ENCODE measurements at places on chromosomes 12 and 14. TPM values are rescaled to one million over a fixed set of nuclear protein-coding genes. Genes with fewer than 3 reads are reported as not detected.

Gene GLT1D1
- 9.2 TPM for total RNA-seq

- no peak for DNase-seq
Observed at GRCh38 chr12:121942145-121942718, 23.8 kb downstream of the CFAP251 start.

Gene KICS2
- 12.5 TPM for total RNA-seq

Gene LTB4R2
- 7.8 TPM for total RNA-seq

GRCh38 chr14:28681681-28682080 is 84.9 kb upstream of the FOXG1 start:
- DNase-seq: no peak

- no peak for DNase-seq
Observed at GRCh38 chr12:24081092-24081529, 131.6 kb upstream of the SOX5 start.

DNA sequence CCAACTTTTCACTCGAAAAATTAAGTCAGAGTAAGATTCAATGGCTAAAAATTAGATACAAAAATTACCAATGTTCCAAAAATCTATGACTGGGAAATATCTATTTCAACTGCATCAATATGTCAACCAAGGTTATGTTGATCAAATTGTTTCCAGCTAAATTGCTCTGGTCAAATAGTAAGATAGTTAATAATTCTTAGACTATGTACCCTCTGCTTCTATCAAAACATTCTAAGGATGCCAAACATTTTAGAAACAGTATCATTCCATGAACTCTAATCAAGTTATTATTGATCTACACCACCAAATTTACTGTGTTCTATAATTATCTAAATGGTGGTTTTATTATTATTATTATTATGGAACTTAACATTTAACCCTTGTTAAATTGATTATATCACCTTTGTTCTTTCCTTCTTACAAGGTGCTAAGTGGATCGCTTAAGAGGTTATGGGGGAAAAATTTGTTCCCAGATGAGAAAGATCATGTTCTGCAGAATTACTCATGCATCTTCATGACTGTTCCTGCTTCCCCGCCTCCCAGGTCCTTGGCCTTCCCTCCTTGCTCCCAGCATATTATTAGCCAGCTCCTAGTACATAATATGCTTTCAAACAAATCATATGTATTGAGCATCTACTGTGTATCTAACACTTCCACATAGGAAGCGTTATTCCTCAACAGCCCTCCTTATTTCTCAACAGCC is 240.5 kb upstream of the KRR1 start:
- DNase-seq: no peak

DNA sequence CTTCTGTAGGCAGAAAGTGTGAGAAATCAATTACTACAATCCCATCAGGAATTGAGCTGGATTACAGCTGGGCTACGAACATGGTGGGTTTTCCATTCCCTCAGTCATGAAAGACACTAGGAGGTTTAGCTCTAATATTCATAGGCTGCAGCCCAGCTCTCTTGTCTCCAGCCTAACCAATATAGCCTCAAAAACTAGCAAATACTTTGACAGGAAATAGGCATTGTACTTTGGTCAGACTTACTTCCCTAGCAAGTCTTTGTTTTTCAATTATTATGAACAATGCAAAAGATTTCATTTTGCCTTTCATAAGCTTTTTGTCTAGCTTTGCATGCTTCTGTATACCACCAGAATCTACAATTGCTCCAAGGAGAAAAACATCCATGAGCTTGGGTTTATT is 296.2 kb downstream of the GPHN start:
- DNase-seq: no peak

Gene ZFP36L1
- total RNA-seq: 47.8 TPM

DNA sequence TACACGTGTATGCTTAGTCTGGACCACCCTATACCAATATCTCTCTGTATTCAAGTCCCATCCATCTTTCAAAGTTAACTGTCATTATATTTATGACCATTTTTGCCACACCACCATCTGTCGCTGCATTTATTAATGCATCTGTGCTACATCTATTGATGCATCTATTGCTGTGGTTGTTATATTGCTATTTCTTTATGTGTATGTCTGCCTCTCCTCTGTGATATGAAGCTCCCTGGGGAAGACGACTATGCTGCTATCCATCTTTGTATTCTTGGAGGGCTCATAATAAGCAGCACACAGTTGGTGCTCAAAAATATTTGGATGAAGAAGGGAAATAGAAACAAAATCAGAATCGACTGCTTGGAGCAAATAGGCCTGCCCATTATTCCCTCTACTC is 357.6 kb downstream of the RPS29 start:
- no peak for DNase-seq

DNA sequence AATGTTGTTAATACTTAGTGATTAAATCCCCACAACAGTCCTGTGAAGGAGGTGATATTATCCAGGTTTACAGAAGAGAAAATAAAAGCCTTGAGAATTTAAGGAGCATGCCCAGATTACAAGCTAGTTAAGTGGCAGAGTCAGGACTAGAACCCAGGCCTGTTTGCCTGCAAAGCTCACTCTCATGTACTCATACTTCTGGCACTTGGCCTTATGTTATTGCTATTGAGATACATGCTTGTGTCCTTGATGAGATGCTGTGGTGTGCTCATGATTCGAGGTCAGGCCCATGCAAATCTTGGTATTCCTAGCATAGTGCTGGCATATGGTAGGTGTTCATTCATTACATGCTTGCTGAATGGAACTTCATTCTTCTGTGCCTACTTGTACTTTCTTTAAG is 7.6 kb upstream of the EID3 start:
- DNase-seq: no peak

DNA sequence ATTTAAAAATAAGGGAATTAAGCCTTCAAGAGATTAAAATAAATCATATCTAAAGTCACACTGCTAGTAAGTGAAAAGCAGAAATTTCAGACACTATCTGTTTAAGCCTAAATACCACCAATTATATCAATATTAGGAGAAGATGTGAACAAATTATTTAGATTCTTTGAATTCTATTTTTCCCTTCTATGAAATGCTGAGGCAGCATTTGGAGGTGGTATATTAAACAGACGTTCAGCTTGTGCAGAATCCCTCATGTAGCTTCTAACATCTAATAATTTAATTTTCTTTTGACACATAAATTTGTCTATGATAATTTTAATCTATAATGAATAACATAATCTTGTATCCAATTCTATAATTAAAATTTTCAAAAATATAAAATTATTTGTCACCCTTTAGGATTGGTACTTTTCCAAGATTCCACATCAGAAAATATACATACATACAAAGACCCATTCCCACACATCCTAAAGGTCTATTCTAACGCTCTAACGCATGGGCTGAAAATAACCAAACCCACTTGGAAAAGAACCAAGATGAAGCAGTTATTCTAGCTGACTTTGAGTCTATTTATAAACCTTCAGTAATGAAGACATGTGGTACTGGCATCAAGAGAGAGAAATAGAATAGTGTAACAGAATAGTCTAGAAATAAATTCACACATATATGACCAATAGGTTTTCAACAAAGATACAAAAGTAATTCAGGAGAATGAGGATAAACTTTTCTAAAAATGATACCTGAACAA is 751.8 kb downstream of the GALC start:
- no peak for DNase-seq

DNA sequence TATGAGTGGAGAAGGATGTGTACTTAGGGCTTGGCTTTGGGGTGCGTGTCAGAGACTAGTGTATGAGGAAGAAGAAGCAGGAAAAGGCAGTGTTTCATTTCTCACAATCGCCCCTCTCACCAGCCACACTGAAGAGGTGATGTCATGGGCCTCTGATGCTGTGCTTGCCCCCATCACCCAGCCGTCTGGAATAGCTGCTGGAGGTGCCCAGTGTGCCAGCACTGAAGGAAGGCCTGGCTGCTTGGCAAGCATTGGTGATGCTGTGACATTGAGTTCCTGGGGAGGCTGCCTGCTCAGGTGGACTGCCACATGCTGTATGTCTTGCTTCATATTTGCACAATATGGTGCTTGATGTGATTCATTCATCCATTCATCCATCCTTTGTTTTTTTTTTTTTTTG is 56.2 kb downstream of the CRADD start:
- DNase-seq: no peak

GRCh38 chr14:80798878-80799277 is 142.7 kb downstream of the CEP128 start:
- DNase-seq: no peak

DNA sequence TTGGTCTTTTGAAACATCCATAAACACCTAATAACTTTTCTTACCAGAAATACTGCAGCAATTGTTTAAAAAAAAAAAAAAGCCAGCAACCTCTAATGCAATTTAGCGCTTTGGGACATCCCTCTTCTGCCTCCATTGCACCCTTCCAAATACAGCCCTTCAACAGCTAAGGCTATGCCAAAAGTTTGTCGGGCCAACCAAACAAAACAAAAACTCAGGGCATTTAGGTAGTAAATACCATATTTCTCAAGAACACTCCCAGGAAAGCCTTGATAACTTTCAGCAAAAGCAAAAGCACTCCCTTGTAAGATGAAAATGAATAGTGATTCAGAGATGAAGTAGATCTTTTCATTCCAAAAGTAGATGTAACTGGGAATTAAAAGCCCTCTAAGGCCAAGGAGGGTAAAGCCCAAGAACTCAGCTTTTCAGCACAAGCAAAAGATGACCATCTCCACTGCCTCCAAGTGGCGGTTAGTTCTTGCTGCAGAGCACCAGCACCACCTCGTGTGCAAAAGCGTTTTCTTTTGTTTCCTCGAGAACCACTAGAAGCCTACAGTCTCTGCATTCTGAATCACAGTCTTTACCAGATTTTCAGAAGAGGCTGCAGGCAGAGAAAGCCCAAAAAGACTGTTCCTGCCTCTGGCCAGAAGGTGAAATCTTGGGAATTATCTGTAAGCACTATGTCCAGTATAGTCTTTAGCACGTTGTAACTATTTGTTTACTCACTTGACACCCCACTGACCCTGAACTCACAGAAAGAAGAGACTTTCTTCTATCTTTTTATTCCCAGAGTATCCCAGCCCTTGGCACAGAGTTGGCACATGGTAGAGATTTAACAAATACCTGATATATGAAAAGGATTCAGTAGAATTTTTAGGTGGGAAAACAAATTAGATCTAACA is 53.1 kb downstream of the SIX6 start:
- DNase-seq: peak; percentile 50

- peak; percentile 53 for DNase-seq
Observed at GRCh38 chr12:121638298-121639202, 12.2 kb downstream of the ORAI1 start.

GRCh38 chr14:24310646-24311604 is at the start of gene LTB4R:
TSS of gene LTB4R (plus strand) at chr14:24311502. CDS start at chr14:24315652, 4,150 bp downstream.
- no peak for DNase-seq

DNA sequence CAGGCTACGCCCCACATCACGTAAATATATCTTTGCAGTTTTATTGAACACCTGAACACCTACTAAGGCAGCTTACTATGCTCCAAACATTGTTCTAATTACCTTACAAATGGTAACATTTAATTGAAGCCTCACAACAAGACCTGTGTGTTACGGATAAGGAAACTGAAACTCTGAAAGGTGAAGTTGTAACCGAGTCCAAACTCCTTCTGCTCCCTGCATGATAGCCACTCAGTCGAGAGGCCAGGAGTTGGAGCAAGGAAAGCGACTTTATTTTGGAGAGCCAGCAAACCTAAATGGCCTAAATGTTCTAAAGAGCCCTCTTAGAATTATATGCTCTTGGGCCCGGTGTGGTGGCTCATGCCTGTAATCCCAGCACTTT is 12.6 kb upstream of the TRPV4 start:
- no peak for DNase-seq

DNA sequence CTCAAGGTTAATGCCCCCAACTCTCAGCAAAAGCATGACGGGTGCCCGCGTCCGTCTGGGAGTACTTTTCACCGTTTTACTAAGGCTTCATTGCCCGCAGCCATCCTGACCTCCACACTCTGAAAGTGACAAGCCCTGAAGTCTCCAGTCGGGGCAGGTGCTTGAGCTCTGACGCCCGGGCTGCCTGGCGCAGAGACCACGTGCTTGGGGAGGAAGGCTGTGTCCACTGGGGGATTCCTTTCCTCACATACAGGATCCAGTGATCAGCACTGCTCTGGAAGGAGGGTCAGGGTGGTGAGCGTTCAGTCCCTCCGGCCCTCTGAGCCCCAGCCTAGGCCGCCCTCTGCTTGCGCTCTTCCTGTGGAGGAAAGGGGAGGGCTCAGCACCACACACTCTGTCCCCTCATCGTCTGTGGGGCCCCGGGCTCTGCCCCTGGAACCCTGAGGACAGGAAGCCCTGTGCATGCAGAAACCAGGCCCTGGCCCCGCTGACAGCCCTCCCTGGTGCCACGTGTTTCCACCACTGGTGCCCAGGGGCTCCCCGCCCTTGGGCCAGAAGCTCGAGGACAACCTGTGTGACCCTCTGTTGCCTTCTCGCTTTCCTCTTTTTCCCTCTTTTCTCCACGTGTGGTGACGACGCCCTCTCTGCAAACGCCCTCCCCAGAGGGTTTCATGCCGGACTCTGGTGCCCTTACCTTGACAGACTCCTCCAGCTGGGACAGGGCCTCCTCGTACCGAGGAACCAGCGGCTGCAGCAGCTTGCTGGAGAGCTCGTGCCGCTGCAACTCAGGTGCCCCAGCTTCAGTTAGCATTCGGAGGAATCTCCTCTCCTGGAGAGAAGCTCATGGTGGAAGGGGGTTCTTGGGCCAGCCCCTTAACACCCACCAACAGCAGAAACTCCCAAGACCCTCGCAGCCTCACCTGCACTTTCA is 4.9 kb downstream of the DDX51 start:
- DNase-seq: no peak

Gene TAS2R31
- total RNA-seq: 0.48 TPM

DNA sequence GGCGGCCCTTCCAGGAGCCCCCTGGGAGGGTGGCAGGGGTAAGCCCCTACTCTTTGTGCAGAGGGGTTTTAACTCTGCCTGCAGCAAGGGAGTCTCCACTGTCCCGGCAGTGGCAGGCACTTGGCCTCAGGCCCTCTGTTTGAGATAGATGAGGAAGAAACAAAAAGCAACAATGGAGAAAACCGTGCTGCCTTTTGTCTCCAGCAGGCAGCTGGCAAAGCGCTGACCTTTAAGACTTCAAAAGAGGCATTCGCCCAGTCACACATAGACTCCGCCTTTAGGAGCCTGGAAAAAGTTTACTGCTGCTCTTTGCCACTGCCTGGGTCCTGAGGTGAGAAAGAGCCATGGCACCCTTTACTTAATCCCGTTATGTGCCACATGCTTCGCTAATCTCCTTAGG is 158.2 kb upstream of the NTF3 start:
- DNase-seq: no peak

GRCh38 chr14:72701605-72702004 is 192.3 kb downstream of the DPF3 start:
- peak; percentile 45 for DNase-seq

GRCh38 chr12:18861287-18861858 is 123.5 kb downstream of the CAPZA3 start:
- no peak for DNase-seq

GRCh38 chr12:116784238-116784612 is 46.1 kb downstream of the RNFT2 start:
- peak; percentile 46 for DNase-seq

DNA sequence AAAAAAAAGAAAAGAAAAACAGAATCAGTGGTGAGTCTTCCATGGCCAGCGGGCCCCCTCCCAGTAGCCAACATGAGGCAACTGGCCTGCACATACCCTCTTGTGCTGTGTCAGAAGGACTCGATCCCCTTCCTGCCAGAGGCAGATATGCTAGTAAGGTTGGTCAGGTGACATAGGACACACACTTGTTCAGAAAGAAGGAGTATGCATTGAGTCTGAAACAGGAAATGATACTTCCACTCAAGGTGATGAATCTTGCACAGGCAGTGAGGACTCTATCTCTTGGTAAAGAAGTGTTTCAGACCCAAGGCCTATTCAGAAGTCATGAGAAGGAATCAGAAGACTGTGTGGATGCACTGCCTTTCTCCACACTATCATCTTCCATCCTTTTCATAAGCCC is 269.7 kb upstream of the FAR2 start:
- no peak for DNase-seq

Gene GRIN2B
- 0.10 TPM for total RNA-seq

GRCh38 chr14:95316821-95317220 is 2.9 kb downstream of the CLMN start:
- DNase-seq: no peak
